ENCODE measurements at places on chromosomes 7 and 10.

- DNase-seq, result no peak
Observed at GRCh38 chr10:23432166-23432565, 6.7 kb upstream of the OTUD1 start.

GRCh38 chr10:100827819-100828737 is 82.7 kb downstream of the PAX2 start:
- DNase-seq, result no peak

DNA sequence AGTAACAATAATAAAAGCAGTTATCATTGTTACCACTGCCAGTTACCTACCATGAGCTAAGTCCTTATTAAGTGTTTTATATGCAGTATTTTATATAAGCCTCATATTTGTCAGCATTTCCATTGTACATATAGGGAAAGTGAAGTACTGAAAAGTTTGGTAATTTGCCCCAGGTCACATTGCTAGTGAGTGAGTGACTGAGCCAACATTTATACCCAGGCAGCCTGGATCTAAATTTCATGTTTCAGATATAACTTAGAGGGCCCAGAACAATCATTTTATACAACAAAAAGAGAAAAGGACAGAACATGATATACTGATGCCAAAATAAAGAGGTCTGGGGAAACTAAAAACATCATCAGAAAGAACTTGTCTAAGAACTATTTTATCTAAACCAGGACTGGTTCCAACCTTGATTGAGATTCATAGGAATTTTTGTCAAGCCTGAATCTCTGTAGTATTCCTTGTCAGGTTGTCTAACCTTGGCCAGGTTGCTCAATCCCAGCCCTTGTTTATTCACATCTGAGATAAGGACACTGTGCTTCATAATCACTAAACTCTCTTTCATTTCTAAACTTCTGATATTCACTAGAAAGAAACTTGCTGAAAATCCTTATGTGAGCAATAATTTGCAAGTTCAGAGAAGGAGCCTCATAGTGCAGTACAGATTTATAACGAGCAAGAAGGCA is 308.2 kb downstream of the IPMK start:
- no peak for DNase-seq

DNA sequence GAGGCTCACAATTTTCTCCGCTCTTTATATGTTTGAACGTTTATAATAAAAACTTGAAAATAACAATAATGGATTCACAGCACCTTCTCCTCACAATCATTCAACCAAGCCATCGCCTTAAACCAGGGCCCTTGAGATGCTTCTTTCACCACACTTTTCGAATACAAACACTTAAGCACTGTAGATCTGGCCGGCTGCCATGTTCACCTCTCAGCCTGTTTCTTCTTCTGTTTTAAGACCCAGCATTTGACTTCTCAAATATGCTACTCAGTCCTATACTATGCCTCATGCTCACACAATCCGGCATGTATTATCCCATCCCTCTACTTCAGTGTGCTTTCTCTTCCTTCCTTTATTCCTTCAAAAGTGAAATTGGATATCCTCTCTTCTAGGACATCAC is 280.6 kb downstream of the TFEC start:
- DNase-seq, result peak; percentile 6

DNA sequence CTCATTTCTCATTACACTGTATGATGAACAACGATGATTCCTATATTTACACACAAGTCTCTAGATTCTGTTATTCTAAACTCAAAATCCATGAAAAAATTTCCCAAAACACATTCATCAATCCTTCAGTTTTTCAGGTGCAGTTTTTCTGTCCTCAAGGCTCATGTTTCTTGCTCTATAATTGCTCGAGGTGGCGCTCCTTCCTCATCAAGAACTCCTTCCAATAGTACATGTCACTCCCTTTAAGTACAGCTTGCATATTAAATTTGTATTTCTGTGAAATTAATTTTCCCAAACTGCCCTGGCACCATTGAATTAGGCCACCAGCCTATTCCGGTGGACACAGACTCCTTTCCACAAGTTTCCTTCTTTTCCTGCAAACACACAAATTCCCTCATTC is 188.7 kb upstream of the MINDY3 start:
- no peak for DNase-seq

GRCh38 chr10:73874267-73875138 is at the start of gene CAMK2G:
TSS of gene CAMK2G (minus strand) at chr10:73874555. CDS start at chr10:73874461, 94 bp downstream.
- peak; percentile 19 for DNase-seq

- no peak for DNase-seq
Observed at GRCh38 chr10:49598164-49598856, 11.8 kb upstream of the SLC18A3 start.

GRCh38 chr7:68692511-68692910 is 905.8 kb upstream of the AUTS2 start:
- DNase-seq, result no peak

DNA sequence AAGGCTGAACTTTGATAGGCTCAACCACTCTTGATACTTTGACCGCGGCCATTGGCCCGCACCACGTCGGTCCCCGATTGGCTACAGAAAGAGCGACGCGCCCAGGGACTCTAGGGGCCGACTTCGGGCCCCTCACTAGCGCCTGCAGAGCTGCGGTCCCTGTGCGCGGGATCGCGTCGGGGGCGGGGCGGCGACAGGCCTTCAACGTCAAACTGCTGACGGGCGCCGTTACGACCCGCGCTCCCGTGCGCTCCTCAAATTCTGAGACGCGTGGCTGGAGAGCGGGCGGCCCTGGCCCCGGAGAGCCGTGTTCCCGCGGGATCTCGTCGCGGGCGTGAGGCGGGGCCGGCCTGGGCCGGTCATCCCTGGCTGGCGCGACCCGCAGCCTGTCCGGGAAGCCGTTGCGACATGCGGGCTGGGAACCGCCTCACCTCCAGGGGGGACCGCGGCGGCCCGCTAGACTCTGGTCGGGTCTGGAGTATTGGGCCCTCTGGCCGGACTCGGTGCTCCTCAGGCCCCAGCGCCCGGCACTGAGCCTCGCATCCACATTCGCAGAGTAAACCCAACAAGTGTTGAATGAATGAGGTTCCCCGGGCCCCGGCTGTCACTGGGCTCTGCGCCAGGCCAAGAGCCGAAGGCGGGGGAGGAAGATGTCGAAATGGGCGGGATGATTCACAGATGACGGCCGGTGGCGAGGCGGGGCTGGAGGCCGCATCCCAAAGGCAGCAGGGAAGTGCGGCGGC is 643 bp upstream of the SLC25A28 start:
- DNase-seq, result peak; percentile 61

DNA sequence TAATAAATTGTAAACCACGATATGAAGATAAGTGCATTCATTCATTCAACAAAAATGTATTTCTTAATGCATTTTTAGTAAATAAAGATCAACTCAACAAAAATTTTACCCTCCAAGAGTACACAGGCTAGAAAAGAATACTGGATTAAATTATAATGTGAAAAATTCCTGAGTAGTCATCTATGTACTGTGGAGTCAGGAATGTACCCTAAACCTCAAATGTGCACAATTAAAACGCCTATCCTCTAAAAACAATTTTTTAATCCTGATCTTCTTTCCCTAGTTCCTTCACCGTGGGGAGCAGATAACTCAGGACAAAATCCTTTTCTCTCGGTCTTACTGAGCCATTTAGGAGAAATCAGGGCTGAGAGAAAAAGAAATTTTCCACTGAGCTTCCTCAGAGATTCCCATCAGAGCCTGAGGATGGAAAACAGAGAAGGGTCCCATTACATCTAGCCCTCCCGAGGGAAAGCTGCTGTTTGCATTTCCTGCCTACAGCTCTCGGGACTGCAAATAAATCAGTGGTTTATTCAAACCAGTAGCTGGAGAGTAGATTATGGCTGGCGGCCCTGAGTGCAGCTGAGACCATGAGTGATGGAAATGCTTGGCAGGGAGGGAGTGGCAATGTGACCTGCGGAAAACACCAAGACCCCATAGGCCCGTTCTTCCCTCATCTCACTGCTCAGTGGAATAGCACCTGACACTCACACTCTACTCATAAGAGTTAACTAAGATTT is 7.4 kb downstream of the TAS2R40 start:
- DNase-seq, result no peak

DNA sequence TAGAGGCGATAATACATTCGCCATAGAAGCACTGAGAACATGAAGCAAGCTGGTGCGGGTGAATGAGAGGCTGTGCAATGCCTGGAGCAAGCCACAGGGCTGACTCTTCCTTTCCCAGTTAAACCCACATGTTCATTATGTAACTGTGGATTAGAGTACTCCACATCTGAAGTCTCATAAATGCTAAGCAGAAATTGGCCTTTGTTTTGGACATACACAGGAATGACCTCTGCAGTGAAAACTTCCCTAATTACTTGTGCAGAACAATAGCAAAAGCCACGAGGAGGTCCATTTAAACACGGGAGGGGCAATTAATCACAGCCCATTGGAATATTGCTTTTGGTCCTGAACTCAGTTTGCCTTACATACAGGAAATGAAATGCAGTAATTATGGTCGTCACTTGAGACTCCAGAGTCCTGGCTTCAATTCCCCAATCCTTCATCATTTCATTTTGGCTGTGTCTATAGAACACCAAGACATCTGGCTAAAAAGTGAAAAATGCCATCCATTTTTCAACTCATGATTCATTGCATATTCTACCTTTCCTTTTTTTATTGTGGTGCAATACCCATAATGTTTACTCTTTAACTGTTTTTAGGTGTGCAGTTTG is 78.7 kb upstream of the CXCL12 start:
- DNase-seq, result no peak

DNA sequence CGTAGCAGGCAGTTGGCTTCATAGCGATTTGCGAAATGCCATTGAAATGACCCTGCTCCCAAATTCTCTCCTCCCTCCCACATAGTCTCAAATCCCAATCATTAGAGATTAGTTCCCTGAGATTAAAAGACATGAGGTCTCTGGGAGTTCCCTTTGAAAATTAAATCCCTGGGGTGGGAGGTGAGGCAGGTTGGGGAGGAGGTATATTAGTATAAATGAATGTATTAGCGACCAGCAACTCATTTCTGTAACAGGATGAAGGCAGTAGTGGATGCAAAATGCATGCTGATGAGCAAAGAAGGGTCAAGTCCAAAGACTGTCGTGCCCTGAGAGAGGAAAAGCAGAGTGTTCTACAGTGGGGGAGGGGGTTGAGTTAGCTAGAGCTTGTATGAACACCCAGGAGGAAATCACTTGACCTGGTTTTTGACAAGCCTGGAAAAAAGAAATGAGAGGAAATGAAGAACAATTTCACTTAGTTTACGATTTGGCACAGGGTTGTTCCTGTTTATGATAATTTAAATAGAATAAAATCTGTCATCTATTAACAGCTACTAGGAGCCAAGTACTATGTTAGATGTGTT is 79.6 kb upstream of the MTPN start:
- no peak for DNase-seq

GRCh38 chr10:89001024-89001728 is 10.6 kb downstream of the FAS start:
- no peak for DNase-seq

GRCh38 chr10:127889605-127890195 is 3.0 kb downstream of the CLRN3 start:
- no peak for DNase-seq

DNA sequence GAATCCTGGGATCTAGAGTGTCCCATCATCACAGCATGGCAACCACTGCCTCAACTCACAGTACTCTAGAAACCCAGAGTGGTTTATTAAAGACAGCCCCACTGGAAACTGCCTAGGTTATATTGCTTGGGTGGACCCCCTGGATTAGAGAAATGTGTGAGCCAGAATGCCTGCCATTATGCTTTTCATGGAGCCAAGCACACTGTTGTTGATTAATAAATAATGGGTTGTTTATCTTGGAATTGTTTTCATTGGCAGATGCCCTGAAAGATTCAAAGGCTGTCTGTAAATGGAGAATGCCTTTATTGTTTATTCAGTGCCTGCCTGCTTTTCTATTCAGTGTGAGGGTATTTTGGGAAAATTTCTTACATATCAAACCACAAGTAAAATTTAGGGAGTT is 52.1 kb downstream of the GNAI1 start:
- no peak for DNase-seq

- DNase-seq, result no peak
Observed at GRCh38 chr7:83469076-83469475, 179.9 kb downstream of the SEMA3E start.

DNA sequence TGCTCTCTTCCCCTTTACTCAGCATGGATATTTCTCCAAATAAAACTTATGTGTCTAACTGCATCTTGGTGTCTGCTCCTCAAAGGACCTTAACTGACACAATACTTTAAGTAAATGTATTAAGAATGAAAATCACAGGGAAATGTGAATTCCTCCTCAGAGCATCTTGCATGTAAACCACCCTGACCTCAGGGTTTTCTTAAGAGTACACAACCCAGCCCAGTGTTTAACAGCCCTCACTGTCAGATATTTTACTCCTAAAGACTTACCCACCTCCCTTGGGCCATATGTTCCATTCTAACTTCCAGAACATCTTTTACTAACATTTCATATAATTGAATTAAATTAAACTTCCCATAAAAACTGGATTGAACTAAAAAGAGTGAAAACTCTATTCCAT is 315.3 kb downstream of the HPSE2 start:
- DNase-seq, result no peak

GRCh38 chr7:27106181-27106900 is 3.9 kb upstream of the HOXA2 start:
- DNase-seq, result no peak

- DNase-seq, result no peak
Observed at GRCh38 chr7:36203071-36203790, 50.2 kb downstream of the EEPD1 start.

DNA sequence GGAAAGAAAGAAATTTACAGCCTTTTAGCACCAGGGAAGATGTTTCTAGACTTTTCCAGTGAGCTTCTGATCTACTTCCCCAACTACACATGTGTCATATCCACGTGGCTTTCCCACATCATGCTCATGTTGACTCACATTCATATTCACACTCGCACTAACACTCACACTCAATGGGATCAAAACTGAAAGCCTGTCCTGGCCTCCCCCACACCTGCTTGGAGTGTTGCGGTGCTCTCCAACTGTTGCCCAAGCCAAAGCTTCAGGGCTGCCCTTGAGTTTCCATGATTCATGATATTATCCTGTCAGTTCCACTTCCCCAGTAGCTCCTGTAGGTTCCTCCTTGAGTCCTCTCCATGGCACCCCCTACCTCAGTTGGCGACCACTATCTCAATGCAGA is 444.4 kb downstream of the GATA3 start:
- no peak for DNase-seq

DNA sequence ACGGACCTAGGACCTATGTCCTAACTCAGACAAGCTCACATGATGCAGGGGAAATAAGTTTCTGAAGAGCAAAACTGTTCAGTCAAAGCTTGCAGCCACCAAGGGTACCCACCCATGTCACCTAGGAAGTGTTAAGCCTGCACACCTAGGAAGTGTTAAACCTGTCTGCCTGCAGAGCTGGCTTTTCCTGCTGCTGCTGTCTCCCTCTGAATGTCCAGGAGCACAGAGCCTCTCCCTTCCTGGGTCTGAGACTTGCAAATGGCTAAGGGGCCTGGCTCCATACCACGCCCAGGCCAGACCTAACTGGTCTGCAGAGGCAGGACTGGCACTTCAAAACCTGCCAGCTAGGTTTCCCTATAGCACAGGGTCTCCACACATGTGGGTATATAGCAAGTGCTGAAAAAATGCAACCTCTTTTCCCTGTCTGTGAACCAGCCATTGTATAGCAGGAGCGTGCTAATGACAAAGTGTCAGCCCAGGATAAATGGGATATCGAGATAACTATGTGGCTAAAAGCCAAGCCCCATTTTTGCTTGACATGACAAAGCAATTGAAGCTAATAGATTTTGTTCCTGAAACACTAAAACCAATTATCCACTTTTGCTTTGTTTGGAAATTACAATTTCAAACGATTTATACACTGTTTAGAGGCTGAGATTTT is 1.5 kb downstream of the GDF2 start:
- DNase-seq, result peak; percentile 38
